ENCODE measurements at places on chromosomes 6 and 20.

DNA sequence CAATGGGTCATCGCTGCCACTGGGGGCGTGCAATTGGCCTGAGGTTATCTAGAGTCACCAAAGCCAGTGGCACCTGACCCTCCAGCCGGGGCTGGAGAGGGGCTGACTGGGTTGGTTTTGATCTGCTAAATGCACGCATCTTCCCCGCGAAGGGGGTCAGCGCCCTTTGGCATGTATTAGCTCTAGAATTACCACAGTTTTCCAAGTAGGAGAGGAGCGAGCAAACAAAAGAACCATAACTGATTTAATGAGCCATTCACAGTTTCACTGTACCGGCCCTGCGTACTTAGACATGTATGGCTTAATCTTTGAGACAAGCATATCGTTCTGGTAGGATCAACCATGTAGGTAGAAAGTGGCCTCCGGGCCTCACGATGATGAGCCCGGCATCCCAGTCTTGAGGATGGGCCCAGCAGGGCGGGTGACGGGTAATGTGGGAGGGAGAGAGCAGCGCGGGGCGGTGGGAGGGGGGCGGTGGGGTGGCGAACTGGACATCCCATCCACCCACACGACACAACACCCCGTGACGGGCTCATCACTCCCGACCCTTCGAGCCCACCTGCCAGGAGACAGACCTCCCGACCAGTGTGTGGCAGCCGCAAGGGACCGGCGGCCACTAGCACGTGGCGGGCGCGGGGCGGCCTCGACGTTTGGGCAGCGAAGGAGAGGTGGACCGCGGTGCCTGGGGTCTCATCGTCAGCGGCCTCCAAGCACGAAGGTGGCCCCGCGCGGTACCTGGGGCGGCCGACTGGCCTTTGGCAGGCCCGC, 1957.5 kb upstream of the DEFB115 start:
- DNase-seq, result no peak

- no peak for DNase-seq
Measured at GRCh38 chr20:11778206-11778570, 139.5 kb upstream of the BTBD3 start.

DNA sequence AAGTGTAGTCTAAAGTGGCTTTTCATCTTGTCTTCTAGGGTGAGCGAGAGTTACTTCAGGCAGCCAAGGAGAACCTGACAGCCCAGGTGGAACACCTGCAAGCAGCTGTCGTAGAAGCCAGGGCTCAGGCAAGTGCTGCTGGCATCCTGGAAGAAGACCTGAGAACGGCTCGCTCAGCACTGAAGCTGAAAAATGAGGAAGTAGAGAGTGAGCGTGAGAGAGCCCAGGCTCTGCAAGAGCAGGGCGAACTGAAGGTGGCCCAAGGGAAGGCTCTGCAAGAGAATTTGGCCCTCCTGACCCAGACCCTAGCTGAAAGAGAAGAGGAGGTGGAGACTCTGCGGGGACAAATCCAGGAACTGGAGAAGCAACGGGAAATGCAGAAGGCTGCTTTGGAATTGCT, 27.1 kb downstream of the C20orf173 start:
- no peak for DNase-seq

DNA sequence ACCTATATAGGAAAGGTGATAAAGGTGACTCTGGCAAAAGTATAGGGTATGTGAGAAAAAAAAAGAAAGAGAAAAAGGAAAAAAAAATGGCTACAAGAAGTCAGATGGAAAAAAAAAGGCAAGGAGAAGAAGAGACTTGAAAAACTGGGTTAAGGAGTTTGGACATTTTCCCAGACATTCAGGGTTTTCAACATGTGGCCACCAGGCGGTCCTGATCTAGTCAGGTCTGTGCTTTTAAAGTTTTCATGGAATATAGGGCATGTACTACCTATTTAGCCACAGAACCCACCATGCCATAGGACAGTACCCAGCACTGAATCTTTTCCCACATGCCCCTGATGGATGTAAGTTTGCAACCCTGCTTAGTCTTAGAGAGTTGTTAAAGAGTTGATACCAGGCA, 433.7 kb downstream of the MAFB start:
- no peak for DNase-seq

DNA sequence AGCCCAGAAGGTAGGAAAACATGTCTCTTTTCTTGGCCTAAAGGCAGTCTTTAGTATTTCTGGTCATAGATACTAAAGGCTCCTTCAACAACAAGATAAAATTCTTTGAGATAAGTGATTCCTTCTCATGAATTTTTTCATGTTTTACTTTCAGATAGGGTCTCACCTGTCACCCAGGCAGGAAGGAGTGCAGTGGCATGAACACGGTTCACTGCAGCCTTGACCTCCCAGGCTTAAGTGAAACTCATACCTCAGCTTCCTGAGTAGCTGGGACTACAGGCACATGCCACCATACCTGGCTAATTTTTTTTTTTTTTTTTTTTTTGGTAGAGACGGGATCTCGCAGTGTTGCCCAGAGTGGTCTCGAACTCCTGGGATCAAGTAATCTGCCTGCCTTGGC, 9.1 kb downstream of the PNLDC1 start:
- DNase-seq, result no peak

- DNase-seq, result no peak
Measured at GRCh38 chr6:139932671-139933070, 558.2 kb upstream of the CITED2 start.

GRCh38 chr6:17239260-17239659, 41.9 kb upstream of the RBM24 start:
- no peak for DNase-seq

DNA sequence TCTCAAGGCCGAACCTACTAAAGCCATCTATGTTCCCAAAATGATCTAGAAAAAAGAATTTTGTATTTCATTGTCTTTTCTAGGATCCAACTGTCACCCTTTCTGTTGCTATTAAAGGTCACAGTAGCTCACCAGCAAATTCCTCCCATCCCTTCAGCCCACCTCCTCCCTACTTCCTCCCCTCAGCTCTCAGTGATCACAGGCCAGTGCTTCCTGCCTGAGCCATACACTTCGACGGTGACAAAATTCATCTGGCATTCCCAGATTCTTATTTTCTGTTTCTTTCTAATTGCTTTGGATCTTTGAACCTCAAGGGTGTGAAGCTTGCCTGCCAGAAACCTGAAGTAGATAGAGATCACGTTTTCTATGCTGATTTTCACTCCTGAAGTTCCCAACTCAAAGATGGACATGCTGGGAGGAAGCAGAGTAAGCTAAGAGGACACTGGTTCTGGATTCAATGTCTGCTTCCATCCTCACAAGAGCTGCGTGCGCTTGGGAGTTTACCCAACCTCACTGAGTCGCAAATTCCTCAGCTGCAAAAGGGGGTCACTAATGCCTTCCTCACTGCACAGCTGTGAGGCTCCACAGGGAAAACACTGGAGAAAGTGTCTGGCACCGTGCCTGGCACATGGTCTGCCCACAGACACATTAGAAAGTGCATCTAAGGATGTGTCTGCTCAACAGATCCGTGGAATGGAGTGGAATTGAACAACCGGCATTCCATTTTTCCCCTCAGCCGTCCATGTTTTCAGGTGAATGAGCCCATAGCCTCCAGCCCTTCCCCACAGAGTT, 34.5 kb downstream of the MDGA1 start:
- no peak for DNase-seq

- DNase-seq, result no peak
Measured at GRCh38 chr6:73965539-73966029, 269.6 kb downstream of the CD109 start.

GRCh38 chr20:61191096-61191495, 61.0 kb upstream of the CDH4 start:
- no peak for DNase-seq

DNA sequence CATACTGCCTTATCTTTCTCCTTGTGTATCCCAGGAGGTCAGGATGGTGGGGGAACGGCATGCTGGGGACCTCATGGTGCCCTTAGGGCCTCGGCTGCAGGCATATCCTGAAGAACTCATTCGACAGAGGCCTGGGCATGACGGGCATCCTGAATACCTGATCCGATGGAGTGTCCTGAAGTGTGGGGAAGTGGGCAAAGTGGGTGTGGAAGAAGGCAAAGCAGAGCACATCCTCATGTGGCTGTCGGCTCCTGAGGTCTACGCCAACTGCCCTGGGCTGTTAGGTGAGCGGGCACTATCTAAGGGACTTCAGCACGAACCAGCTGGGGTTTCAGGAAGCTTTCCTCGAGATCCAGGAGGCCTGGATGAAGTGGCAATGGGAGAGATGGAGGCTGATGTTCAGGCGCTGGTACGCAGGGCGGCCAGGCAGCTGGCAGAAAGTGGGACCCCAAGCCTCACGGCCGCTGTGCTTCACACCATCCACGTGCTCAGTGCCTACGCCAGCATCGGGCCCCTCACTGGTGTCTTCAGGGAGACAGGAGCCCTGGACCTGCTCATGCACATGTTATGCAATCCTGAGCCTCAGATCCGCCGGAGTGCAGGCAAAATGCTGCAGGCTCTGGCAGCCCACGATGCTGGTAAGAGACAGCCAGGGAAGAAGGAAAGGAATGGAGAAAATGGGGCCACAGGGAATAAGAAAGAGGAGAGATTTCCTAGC, 2.4 kb downstream of the CUL9 start:
- no peak for DNase-seq

GRCh38 chr6:14797875-14798593, 447.8 kb upstream of the JARID2 start:
- DNase-seq, result no peak

DNA sequence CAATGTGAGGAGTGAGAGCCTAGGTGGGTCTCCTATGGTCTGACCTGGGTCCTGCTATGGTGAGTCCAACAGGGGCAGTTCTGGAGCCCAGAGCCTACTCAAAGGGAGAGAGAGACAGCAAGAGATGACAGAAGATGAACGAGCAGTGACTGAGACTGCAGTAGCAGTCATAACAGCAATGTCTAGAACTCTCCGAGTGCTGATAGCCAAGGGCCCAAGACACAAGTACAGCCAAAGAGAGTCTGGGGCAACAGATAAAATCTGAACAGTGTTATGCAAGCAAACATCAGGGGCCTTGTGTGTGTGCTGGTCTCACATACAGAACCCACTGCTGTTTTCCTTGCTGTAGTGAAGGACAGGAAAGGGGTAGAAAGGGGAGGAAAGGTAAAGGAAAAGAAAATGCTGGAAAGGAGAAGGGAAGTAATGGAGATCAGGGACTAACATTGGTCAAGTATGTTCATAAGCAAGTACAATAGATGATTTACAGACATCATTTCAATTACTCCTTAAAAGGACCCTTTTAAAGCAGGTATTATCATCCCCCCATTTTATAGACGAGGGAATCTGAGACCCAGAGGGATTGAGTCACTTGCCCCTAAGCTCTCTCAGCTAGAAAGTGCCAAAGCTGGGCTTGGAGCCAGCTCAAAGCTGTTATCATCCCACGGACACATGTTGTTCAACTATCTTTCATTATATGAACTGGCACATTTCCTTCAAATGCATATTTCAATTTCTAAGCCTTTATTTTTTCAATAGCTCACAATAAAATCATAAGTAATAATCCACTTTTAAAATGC, 182.3 kb upstream of the RAB32 start:
- no peak for DNase-seq

GRCh38 chr20:31587545-31588389, 17.3 kb upstream of the ID1 start:
- DNase-seq, result no peak

GRCh38 chr6:45419571-45420082, 41.9 kb upstream of the SUPT3H start:
- DNase-seq, result peak; percentile 77

GRCh38 chr20:9395971-9396370, 118.4 kb upstream of the LAMP5 start:
- DNase-seq, result no peak

DNA sequence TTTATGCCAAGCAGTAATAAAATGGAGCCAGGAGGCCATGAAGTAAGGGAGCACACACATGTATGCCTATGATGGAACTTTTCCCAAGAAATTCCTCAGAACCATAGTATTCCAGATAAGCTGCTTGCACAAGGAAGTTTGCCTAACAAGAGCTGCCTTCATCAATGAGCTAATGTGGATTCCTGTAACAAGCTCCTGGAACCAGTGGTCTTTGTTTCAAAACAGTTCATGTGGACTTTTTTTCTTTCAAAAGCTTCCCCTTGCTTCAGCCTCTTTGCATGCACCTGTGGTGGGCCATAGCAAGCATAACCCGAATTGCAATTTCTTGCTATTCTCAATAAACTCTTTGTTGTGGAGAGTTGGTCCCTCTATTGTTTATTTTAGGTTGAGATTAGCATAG, 359.6 kb downstream of the UTRN start:
- no peak for DNase-seq

GRCh38 chr6:6683969-6684833, 95.7 kb downstream of the LY86 start:
- peak; percentile 72 for DNase-seq

GRCh38 chr6:137705160-137706082, 161.6 kb upstream of the TNFAIP3 start:
- DNase-seq, result peak; percentile 85

DNA sequence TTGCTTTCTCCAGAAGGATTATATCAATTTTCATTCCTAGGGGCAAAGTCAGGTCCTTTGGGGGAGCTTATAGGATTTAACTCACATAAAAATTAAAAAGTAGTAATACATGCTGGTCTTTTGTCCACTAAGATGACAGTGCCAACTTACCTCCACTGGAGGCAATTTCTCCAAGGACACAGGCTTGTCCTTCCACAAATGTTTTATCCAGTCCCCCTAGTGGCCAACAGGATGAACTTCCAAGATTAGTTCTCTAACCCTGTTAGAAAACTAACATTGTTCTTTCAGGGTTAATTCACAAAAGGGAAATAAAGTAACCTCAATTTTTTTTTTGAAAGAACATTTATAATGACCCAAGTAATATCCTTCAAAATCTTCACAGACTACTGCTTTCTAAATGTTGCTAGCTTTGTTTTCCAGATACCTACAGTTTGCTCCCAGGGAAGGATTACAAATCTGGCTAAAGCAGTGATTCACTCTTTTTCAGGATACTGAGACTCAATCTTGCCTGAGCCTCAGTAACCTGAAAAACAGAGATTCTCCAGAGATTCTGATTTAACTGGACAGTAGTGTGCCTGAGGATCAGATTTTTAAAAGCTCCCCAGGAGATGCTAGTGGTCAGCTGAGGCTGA, 31.7 kb upstream of the UBR2 start:
- DNase-seq, result peak; percentile 25

DNA sequence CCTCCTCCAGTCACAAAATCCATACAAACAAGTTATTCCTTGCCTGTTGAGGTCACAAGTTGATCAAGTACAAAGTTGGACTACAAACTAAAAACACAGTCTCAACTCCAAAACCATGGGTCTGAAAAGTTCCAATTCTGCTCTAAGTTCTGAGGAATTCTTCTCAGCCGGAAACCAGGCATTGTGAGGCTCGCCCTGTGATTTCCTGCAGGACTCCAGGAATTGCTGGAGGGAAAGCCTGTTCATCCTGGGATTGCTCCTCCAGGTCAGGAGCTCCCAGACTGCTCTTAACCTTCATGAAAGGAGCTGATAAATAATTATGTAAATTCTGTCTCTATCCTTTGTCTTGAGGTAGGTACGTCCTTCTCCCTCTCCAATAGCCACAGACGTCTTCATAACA, 8.5 kb downstream of the TRAM2 start:
- no peak for DNase-seq

DNA sequence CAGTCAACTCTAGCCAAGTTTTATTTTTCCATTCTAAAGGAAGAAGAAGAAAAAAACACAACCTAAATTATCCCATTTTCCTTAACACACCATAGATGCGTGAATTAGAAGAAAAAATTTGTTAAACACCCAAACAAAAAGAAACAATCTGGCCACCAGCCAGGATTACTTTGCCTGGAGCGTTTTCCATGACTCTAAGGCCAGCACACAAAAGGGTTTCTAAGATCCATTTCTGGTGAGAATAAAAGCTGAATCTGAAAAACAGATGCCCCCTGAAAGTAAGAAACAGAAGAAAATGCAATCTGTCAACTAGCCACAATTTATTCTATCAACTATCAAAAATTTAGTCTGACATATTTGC, 267.2 kb upstream of the SULF2 start:
- DNase-seq, result no peak
